Glomerular endothelial cell (primary cell): ENCODE measurements at places on chromosomes 4 and X. TPM values are rescaled to one million over a fixed set of nuclear protein-coding genes. Genes with fewer than 3 reads are reported as not detected.

GRCh38 chr4:147340591-147341120, 140.2 kb upstream of the EDNRA start:
- DNase-seq: no peak

Gene TMEM144
- 2.7 and 8.7 TPM in 2 replicates for total RNA-seq

DNA sequence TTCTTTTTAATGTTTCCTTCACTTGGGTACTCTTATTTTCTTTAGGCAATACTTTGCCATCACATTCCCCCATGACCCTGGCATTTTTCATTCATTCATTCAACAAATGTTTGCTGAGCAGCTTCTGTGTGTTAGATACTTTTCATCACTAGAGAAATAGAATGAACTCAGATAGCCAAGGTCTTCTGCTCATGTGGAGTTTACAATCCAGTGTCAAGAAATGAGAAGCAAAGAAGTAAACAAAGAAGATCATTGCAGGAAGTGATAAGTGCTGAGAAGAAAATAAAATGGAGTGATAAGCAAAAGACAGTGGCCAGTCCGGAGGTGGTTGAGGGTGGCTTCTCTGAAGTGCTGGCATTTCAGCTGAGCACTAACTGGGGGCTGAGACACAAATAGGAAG, 63.1 kb downstream of the LIMCH1 start:
- DNase-seq: no peak

DNA sequence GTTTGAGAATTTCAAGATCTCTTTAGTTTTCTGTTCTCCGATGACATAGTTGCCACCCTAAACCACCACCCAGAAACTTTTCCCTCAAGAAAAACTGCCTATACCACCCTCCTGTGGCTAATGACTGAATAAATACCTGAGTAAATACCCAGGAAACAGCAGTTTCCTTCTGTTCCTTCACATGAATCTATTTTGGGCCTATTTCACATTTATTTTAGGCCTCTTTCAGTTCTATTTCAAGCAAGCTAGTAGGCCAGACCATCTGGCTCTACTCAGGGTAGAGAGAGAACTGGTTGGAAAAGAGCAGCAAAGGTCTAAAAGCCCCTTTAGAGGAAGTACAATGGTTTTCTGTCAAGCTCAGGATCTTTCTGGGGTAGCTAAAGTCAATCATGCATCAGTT, 23.4 kb downstream of the ARHGEF9 start:
- no peak for DNase-seq

DNA sequence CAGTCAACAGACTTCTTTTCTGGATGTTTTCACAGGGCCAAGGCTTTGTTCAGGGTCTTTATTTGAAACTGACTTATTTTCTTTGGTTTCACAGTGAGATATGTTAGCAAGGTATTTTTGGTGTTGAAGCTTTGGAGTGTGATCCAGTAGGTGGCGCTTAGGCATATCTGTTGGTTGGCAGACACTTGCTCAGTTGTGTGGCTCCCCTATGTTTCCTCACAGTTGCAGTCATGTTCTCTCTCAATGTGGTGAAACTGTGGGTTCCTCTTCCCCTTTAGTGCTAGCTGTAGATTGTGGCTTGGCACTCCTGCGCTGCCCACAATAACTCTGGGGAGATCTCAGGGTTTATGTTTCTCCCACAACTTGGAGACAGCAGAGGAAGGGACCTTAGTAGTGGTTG, 460.8 kb downstream of the SLITRK2 start:
- DNase-seq: no peak

DNA sequence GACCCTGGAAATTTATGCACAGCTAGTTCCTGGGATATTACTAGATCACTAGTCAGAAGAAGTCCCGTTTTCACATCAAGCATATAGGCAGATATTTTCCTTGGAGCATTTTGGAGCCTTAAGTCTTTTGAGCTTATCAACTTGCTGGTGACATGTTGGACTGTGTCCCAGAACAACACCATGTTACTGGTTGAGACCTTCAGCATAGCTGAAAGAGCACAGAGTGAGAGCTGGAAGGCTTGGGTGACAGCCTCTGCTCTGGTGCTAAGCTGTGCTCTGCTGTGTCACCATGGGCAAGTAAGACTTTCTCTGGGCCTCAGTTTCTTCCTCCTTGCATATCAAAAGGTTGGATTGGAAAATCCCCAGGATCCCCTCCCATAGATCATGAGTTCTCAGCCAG, 116.6 kb upstream of the FRMPD4 start:
- DNase-seq: no peak

Gene REELD1
- total RNA-seq: not detected in 2 replicates

- DNase-seq: no peak
Observed at GRCh38 chr4:150332086-150332485, 249.9 kb upstream of the MAB21L2 start.

Gene CFI
- total RNA-seq: 45.9 and 61.9 TPM in 2 replicates

DNA sequence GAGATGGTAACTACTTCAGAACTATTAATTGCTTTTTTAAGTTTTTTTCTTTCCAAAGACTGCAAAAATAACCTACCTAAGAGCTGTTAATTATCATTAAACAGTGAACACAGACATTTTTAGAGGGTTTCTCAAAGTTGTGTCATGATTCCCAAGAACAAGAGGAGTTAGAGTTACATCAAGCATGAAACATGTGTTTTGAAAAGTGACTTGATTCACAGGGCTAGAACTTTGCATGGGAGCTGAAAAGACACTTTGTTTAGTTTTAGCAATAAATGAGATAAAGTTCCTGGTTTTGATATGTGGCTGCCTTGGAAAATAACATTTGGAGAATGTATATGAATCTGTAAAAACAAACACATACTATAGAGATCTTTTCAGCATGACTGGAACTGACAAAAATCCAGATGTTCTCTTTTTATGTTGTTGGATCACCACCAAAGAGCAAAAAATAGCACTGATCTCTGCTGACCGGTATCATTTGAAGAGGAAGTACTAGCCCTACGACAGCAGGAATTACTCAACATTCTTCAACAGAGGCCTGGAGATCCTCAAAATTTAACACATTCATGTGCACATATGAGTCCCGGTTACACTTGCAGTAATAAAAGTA, 173.0 kb upstream of the PCDH18 start:
- no peak for DNase-seq

Gene TMEM271
- not detected in 2 replicates for total RNA-seq

DNA sequence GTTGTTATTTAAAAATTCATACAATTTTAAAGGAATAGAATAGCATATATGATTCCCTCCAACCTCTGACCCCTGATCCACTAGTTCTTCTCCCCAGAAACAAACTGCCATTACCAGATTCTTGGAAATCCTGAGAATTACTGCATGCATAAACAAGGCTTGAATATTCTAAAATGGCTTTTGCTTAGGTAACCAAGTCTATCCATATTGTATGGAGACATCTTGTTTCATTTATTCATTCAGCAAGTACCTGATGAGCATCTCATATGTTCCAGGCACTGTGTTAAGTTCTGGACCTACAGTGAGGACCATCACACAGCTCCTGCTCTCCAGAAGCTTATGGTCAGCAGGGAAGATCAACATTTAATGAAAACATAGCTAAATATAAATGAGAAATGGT, 49.4 kb downstream of the TMEM164 start:
- no peak for DNase-seq

DNA sequence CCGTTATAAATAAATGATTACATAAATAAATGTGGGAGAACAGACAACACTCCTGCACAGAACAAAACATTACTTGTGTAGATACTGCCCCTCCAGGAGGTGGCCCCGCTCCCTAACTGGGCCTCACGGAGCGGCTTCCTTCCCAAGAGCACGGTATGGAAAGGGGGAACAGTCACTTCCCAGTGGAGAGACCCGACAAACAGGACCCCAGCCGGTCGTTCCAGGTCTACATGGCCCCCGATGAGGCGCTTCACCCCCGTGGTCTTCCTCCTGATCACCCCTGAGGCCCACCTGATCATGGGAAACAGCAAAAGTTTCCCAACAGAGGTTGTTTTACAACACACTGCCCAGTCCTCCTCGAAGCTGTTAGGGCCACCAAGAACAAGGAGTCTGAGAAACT, 6.6 kb upstream of the SLC6A8 start:
- DNase-seq: no peak

- DNase-seq: no peak
Observed at GRCh38 chr4:118398226-118399090, 45.7 kb upstream of the PRSS12 start.

- no peak for DNase-seq
Observed at GRCh38 chr4:101232074-101232776, 115.1 kb downstream of the PPP3CA start.

Gene USP17L25
- total RNA-seq: not detected in 2 replicates

Gene SLC7A11
- total RNA-seq: 28.0 and 36.9 TPM in 2 replicates

Gene SH3BP2
- 48.0 and 69.8 TPM in 2 replicates for total RNA-seq

Gene AMBN
- not detected in 2 replicates for total RNA-seq

DNA sequence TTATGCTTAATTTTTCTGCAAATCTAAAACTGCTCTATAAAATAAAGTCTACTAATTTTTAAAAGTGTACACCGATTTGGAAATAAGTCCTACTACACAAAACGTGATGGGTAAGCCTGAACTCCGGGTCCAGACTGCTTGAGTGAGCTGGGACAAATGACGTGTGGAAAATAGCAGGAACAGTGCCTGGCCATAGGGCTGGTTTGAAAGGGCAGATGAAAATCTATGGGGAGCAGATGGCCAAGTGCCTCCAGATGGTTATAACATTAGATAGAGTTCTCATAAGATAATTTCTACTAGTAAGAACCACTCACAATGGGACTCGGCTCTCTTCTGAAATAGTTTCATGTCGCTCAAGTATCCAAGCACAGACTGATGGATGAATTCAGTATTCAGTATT, 52.5 kb downstream of the F11 start:
- DNase-seq: no peak

GRCh38 chr4:42904986-42905385, 12.5 kb downstream of the GRXCR1 start:
- no peak for DNase-seq

Gene SAGE1
- not detected in 2 replicates for total RNA-seq

- no peak for DNase-seq
Observed at GRCh38 chr4:48681856-48682255, 98.2 kb downstream of the FRYL start.

GRCh38 chrX:75327607-75328006, 53.7 kb downstream of the UPRT start:
- DNase-seq: no peak

DNA sequence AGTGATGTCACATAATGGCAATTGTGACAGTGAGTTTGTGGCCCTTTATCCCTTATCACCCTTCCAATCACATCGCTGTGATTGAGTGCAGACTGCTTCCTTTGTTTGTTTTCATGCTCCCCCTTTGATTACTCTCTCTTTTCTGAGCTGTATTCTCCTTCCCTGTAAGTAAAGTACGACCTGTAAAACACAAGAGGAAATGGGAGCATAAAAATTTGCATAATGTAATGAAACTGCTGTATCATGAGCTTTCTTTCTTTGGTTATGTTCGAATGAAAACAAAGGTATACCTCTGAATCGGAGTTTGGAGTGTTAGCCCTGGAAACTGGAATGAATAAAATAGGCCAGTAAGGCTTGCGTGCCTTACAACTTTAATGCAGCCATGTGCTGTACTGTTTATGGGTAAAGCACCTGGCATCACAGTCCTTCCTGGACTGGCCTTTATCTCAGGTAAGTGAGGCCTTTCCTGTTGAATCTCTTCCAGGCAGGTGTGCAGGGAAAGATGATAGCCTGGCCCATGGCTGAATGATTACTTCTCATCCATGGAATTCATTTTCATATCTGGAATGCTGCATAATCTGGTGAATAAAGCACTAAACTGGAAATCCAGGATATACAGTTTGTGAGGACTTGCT, 26.6 kb upstream of the HS3ST1 start:
- no peak for DNase-seq

DNA sequence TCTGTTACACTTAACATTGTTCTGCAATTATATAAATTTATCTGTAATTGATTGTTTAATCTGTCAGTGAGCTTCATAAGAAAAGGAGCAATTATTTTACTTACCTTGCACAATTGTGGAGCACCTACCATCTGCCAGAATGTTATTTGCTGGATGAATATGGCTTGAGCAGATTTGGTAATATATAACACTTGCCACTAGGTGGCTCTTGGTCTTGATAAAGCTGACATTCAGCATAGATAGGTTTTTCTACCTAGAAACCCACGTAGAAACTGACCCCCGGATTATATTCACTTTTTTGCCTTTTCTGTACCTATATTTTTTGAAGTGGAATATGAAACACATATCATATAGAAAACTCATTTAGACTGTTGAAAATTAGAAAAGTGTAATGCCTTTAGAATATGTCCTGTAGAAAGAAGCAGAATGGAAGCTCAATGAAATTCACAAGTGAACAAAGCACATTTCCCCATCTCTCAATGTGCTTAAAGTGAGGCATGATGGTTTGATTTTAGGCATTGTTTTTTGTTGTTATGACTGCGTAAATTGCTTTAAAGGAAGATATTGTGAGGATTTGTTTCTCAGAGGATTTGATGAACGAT, 9.5 kb downstream of the RBPJ start:
- no peak for DNase-seq

DNA sequence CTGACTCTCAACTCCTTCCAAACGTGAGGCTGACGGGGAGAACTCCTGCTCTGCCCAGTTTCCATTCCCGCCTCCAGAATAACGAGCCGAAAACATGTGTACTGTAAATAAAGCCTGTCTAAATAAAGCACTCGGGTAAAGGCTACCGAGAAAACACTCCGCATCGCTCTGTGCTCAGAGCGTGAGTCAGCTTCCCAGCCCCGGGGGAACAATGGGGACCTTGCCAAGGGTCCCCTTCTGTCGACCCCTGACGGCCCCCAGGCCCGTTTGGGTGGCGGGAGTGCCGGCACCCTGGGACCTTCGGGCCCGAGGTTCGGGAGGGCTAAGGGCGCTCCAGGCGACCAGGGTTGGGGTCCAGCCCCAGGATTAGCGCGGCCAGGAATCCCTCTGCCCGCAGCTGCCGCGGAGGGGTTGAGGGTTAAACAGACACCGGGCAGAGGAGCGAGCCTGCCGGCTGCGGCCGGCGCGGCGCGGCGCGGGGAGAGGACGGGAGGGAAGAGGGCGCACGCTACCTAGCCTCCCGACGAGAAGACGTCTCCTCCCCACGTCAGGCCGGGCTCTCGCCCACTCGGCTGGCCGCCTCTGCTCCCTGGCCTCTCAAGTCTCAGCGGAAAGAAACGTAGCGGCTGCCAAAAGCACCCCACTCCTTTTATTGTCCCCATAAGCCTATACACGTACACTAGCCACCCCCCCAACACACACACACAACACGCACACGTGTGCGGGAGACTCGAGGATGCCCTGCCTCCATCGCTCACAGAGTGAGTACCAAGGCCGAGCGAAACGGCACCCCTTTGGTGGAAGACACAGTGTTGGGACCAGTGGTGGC, 85.5 kb downstream of the BCOR start:
- no peak for DNase-seq

GRCh38 chrX:109155161-109155560, 326.7 kb downstream of the GUCY2F start:
- DNase-seq: no peak

DNA sequence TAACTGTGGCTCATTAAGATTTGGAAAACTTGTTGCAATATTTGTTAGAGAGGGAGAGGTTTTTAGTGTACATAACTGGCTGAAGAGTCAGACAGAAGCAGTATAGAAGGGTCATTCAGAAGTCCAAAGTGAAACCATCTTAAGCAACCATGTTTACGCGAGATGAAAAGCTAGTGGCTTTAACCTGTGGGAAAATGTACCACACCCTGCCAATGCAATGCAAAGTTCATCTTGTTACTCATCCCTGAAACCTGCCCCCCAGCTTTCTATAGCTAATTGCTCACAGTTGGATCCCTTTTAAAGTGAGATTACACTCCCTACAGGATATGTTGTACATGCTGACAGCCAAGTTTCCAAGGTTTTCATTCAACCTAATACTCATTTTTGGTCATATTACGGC, 96.7 kb upstream of the RAPGEF2 start:
- no peak for DNase-seq

- no peak for DNase-seq
Observed at GRCh38 chrX:65598559-65599147, 64.1 kb upstream of the LAS1L start.
